ENCODE measurements at places on chromosomes 4 and X.

DNA sequence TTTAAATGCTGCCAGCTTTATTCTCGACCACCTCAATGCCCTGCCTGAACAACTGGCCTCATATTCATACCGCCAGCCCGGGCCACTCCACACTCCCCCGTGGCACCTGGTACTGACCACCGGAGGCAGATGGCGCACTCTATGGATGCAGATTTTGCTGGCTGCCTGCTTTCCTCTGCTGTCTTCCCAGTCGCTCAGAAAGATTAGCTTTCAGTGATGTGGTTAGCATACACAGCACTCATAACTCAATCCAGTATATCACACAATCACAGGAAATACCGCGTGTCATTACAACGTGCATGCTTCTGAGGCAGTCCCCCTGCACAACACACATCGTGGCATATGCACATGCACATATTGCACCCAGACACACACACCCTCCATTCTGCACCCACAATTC lies 147.2 kb upstream of the BCOR start:
- DNase-seq = no peak

GRCh38 chrX:112048707-112049106 lies 33.9 kb downstream of the TRPC5 start:
- DNase-seq = no peak

GRCh38 chr4:87532109-87532508 lies 2.9 kb upstream of the SPARCL1 start:
- DNase-seq = no peak

GRCh38 chrX:95071621-95072020 lies 1397.6 kb downstream of the FAM133A start:
- DNase-seq = no peak

GRCh38 chr4:181078196-181078595 lies 1165.0 kb upstream of the TENM3 start:
- DNase-seq = no peak

DNA sequence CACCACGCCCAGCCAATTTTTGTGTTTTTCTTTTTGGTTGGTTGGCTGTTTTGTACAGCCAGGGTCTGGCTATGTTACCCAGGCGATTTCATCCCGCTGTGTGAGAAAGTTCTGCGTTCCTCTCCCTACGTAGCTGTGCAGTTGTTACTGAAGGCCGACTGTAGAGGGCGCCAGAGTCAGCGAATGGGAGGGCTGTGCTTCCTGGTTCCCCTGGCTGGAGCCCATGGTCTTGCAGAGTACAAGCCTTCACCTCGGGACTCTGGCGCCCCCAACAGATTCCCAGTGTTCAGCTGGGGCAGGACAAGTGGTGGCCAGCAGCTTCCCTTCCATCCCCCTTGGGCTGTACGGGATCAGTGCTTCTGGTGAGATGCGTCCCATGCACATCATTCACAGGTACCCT lies 5.6 kb upstream of the CT45A1 start:
- no peak for DNase-seq

GRCh38 chr4:175263537-175263936 lies 345.4 kb downstream of the ADAM29 start:
- DNase-seq = no peak

GRCh38 chrX:101785142-101785541 lies 125.5 kb upstream of the ARMCX2 start:
- DNase-seq = no peak

DNA sequence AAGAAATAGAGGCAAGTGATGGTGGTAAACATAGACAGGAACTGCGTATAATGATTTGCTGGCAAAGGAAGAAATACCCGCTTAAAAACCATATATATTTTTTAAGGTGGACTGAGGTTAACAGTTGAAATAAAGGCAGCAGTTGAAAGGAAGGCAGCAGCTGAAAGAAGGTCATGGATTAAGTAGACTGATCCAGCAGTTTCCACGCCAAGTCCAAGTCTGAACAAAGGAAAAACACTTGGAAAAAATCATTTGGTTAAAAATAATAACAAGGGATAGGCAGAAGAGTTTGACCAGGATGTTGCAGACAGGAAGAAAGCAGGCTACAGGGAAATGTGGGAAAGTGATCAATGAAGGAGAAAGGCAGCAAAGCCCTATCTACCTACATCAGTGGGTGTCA lies 93.6 kb downstream of the AMELX start:
- DNase-seq = no peak

DNA sequence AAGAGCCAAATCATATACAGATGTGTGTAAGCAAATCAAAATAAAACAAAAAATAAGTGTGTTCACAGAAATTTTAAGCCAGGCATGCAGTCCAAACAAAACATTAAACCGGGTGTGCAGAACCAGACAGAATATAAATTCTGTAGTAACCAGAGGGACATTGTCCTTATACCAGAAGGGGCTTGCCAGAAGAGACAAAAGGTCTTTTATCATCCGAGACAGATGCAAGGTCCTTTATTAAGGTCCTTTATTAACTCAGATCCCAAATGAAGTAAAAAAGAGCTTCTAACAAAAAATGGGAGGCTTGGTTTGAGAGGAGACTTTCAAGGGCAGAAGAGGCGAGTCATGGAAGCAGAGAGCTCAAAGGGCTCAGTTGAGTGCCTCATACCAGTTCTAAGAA lies 59.2 kb downstream of the RGS12 start:
- no peak for DNase-seq

DNA sequence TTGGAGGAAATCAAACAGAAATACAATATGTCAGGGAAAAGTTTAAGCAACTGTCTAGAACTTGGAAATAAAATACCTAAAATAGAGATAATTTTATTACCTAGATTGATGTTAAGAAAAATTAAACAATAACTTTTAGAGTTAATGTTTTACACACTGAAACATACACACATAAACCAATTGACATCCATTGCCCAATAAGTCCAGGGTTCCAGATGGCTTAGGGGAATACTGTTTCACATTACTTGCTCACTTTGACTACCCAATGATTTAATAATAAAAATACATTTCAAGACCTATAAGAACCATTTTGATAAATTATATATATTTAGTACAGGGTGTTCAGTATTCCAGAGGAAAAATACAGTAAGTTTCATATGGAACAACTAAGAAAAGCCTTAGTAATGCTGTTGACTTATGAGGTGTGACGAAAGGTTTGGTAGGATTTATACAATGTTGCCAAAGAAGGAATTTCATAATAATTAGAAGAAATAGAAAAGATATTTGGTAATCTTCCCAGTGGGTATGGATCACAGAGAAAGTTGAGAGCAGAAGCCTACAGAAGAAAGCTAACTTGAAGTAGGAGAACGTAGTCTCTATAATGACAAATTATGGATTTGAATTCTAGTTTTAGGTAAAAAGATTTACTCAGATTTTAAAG lies 23.0 kb upstream of the UGT2B4 start:
- DNase-seq = no peak

DNA sequence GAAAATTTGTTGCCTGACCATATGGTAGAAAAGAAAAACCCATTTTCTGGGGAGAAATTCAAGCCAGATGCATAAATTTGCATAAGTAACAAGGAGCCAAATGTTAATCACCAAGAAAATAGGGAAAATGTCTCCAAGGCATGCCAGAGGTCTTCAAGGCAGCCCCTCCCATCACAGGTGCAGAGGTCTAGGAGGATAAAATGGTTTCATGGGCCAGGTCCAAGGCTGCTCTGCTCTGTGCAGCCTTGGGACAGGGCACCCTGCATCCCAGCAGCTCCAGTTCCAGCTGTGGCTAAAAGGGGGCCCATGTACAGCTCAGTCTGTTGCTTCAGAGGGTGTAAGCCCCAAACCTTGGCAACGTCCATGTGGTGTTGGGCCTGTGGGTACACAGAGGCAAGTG lies 200.0 kb downstream of the LARP7 start:
- no peak for DNase-seq

DNA sequence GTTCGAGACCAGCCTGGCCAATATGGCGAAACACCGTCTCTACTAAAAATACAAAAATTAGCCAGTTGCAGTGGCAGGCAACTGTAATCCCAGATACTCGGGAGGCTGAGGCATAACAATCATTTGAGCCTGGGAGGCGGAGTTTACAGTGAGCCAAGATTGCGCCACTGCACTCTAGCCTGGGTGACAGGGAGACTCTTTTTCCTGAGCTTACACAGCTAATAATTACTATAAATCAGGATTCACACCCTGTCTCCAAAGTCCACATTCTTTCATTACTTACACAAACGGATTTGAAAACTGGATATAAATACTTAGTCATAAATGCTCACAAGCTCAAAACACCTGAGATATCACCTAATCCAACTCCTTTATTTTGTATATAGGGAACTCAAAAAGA lies 151.6 kb downstream of the LRBA start:
- no peak for DNase-seq

DNA sequence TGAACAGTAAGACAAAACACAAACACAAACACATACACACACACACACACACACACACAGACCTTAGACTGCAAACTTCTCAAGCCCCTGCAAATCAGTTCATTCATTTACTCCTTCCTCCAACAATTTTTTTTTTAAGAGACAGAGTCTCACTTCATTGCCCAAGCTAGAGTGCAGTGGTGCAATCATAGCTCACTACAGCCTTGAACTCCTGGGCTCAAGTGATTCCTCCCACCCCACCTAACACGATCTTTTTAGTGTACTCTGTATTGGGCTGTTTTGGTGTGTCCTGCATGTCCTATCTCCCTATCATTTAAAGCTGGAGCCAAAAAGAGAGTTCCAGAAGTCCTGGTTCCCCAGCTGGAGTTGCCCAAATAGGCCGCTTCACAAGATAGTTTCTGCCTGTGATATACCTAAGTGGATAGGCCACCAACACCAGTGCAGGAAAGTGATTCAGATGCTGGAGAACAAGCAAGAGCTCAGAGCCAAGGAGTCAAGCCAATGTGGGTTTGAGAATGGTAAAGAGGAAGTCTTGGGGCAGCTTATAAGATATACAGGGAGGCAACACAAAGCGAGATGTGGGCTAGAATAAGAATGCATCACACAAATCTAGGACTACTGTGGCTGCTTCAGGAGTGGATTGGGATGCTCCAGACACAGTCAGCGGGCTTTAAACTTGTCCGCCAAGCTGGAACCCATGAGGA lies 85.4 kb upstream of the RAPGEF2 start:
- DNase-seq = no peak

DNA sequence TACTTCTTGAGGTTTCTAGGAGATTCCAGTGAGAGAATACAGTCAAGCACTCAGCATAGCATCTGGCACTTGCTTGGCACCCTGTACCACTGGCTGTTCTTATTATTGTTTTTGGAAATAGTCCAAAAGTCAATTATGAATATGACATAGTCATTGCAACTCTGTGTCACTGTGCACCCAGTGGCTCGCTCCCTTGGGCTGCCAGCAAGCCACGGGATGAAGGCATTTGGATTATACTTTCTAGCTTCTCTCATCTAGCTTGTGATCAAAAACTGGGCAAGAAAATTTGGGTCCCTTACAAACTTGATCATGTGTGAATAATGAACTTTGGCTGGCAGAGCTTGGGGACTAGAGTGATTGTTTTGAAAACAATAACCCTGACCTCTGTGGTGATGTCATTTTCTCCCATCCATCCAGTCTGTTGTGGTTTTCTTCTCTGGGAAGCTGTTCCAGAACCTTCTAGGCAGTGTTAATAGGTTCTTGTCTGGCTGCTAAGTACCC lies 32.7 kb upstream of the LIMCH1 start:
- no peak for DNase-seq

DNA sequence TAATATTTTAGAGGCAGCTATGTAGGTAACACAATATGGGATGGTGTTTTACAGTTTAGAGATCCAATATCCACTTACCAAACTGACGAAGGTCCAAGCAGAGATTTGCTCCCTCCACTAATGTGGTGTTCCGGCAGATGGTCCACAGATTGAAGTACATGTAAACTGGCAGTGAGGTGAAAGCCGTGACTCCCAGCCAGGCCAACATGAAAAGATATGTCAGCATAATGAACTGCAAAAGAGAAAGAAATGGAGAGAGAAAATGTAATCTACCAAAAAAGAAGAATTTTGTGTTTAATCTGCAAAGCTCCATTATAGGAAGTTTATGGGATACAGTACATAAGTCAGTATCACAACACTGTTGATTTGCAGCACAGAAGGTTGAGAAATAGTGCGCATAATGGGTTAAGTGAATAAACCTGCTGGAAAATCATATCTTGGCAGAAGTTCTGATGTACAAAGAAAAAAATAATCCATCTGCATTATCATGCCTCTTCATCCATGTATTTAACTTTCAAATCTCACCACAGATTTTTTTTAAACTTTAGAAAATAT lies 160.2 kb downstream of the GPM6A start:
- no peak for DNase-seq

DNA sequence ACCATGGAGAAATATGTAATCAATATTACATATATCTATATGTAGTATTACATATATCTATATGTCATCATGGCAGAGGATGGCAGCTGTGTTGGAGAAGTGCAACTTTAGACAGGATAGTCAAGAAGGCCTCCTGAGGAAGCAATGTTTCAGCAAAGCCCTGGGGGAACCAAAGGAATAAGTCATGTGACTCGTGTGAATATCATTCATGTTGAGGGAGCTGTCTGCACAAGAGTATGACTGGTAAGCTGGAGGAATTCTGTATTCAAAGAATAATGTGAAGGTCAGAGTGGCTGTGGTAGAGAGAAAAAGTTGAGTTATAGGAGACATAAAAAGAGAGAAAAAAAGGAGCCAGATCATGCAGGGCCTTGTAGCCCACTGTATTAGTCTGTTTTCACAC lies 92.9 kb upstream of the EDNRA start:
- no peak for DNase-seq

GRCh38 chr4:16916031-16916430 lies 17.6 kb upstream of the LDB2 start:
- DNase-seq = no peak

- DNase-seq = no peak
These were observed 170.0 kb upstream of the GLRA2 start for GRCh38 chrX:14359316-14359715.

- no peak for DNase-seq
These were observed 70.5 kb downstream of the HADH start for GRCh38 chr4:108060164-108060563.

DNA sequence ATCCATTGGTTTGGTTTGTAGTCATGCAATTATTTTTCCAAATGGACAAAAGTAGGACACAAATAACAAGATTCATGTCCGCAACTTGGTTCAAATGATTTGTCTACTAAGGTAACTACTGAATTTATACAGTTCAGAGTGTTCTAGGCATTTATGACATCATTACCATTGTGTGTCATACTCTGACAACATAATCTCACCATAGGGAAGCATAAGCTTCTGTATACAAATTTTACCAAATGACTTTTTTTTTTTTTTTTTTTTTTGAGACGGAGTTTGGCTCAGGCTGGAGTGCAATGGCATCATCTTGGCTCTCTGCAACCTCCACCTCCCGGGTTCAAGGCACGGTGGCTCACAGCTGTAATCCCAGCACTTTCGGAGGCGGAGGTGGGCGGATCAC lies at the start of gene CXorf66:
Gene CXorf66, minus strand, starts transcription at position 101 of the 400 bp plus-strand sequence. Its CDS starts 25 bp downstream, at position 76.
- no peak for DNase-seq
